ENCODE measurements at places on chromosomes 4 and X.

DNA sequence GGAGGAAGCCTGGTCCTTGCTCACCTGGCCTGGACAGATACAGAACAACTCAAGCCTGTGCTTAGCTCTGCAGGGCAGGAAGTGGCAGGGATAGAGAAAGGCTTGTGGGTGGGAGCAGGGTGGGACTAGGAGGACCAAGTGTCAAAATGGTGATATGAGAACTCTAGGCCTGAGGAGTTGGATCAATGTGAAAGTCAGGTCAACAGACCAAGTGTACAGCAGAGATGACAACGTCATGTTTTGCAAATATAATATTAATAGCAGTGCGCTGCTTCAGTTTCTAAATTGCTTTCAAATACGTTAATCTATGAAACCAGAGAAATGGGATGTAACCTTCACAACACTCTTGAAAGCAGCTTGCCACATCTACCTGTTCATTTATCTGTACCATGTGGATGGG lies 114.2 kb upstream of the MAP3K15 start:
- DNase-seq = no peak

- DNase-seq = no peak
Measured at GRCh38 chr4:33709247-33709646, 2535.1 kb downstream of the ARAP2 start.

- no peak for DNase-seq
Measured at GRCh38 chr4:13990596-13991589, 363.4 kb upstream of the BOD1L1 start.

GRCh38 chrX:150465881-150466775 lies 102.3 kb upstream of the MTM1 start:
- no peak for DNase-seq

- no peak for DNase-seq
Measured at GRCh38 chrX:37896511-37896890, 49.1 kb upstream of the DYNLT3 start.

DNA sequence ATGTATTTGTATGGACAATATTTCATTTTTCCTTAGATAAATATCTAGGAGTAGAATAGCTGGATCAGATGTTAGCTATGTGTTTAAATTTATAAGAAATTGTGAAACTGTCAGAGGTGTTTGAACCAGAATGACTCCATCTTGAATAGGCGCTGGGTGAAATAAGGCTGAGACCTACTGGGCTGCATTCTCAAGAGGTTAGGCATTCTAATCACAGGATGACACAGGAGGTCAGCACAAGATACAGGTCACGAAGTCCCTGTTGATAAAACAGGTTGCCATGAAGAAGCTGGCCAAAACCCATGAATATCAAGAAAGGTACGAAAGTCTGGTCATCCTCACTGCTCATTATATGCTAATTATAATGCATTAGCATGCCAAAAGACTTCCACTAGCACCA lies 36.3 kb upstream of the SPIN4 start:
- no peak for DNase-seq

DNA sequence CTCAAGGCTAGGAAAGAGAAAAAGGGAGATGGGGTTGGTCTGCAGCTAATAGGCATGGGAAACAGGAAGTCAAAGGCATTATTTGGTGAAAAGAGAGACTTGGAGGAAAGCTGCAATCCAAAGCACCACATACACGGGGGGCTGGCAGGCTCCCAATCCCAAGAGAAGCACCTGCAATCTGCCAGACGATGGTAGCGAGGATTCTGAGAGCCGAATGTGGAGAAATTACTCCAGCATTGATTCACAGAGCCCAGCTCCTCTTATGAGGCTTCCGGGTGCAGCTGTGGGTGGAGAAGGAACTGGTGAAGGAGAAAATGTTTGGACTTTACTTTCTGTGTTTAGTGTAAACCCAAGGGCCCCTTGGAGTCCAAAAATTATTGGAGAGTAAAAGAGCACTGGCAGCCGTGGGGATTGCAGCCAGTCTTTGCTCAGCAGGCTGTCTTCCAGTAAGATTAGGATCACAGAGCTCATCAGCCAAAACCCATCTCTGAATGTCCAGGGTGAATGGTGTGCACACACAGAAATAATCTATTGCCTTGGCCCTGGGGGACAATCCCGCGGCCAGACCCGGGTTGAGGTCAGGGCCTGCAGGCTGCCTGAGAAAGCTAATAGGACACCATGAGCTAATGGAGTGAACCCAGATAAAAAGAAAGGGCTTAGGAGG lies 197.6 kb downstream of the KIT start:
- no peak for DNase-seq
